Activated CD4-positive, CD25-positive, alpha-beta regulatory T cell treated with anti-CD3 and anti-CD28 coated beads, Interleukin-2, amount 50 U/mL, for 24 hours (primary cell): ENCODE measurements at places on chromosomes 13 and 19.

GRCh38 chr19:6723108-6723618 is 2.7 kb upstream of the C3 start:
- ATAC-seq: no peak

DNA sequence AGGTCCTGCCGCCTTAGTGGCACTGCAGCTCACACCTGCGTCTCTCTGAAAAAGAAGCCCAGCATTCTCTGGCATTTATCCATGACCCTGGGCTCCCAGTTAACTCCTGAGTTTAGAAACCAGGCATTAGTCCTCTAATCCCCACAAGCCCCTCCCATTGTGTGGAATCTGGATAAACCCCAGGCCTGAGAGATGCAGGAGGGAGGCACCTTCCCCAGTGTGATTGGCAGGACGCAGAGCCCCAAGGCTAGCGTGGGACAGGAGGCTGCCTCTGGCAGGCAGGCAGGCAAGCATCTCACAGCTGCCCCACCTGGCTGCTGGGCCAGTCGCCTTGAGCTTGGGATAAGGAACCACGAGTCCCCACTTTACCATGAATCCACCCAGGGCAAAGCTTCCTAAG is 11.0 kb upstream of the SERPINE3 start:
- ATAC-seq: no peak

DNA sequence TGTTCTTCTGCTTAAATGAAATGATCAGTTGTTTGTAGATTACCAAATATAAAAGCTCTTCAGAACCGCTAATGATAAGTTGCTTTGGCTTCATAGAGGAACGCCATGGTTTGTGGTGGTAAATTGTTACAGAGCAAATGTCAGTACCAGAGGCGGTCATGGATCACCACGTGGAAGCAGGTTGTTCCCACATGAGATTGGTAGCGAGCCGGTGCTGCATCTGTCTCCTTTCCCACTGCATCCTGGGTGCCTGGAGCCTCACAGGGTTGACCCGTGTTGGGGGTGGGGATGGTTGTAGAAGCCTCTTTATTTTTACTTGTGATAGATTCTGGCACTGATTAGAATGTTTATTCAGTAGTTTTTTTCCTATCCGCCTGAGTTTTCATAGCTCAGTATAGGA is 14.7 kb downstream of the GARRE1 start:
- ATAC-seq: no peak

DNA sequence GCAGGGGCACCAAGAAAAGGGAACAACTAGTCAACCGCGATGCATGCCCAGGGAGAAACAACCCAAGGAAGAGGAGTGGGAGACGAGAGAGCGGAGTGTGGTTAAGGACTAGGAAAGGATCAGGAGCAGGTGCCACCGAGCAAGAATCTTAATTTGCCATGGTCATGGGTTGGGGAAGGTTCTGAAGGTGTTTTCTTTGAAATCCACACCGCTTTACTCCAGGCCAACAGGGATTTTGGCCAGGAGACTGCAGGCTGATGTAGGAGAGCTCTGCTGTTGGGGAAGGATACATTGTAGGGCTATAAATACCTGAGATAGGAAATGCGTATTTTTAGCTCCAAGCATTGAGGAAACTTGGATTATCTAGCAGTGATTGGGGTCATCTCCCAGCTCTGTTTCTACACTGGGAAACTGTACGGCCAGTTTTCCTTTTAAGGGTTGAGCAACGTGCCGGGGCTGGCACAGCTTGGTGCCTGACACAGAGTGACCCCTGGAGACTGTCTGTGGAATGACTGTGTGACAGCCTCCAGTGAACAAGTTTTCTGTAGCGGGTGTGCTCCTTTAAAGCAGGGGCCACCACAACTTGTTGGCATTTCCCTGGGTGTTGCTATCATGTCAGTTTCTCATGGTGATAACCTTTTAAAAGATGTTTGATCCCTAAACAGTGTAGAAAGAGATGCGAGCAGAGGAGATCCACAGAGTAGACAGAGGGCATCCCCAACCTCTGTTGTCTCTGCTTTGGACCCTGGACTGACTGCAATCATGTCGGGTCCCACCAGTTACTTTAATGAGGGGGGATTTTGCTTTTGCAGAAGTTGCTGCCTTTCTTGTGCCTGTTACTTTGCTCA is 34.3 kb downstream of the ZNF536 start:
- ATAC-seq: no peak

- peak; percentile 41 for ATAC-seq
These were observed 7.1 kb downstream of the ARID3A start for GRCh38 chr19:932648-933552.

DNA sequence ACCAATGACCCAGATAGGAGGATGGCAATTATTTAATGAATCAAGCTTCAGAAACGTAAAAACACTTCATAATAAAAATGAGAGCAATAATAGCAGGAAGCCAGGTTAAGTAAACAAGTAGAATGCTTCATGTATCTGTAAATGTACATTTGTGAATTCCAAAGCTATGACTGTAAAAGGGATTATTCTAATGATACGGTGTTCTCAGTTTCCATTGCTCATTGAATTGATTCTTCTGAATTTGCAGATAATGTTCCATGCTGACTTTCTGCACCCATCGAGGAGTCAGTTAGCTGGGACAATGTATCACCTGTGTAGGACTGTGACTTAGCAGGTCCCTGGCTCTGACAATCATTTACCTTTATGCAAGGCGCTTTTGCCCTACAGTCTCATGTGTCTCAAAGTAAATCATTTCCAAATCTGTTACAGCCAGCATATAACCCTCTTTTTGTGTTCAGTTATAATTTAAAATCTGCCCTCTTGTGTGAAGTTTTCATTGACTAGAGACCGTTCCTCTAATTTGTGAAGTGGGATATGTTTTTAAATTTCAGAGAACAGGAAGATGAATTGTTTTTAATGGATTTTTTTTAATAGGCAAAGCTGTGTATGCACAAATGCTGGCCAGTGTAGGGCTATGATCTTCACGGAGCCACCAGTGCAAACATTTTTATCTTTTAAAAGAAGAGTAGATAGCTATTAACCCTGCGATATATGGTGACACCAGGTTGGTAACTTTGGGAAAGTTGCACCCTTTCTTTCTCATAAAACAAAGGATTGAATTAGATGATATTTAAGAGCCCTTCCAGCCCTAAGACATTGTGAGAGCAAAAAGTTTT is 267.1 kb downstream of the KLF5 start:
- no peak for ATAC-seq

- no peak for ATAC-seq
These were observed 24.3 kb upstream of the RFXAP start for GRCh38 chr13:36794706-36795105.

DNA sequence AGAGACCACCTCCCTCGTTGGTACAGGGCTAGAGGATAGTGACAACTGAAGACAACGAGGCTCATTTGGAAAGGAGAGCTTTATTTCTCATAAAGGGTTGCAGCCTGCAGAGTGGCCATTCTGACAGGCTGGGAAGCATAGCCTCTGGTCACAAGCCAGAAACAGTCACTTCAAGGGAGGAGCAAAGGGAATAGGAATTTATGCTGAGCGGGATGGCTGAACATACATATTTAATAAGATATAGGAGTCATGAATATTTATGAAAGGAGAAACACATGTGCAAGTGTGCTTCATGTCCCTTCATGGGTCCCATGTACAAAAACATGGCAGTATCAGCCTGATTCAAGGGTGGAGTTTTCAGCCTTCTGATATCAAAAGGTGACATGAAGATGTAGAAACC is 27.1 kb upstream of the URI1 start:
- no peak for ATAC-seq
